Heart right ventricle (tissue), 16 donors: ENCODE measurements at places on chromosomes 12 and 14. TPM values are rescaled to one million over a fixed set of nuclear protein-coding genes. Genes with fewer than 3 reads are reported as not detected.

BEST3 gene
- 0.35 TPM for polyA plus RNA-seq

KRT8 gene
- 153 TPM for polyA plus RNA-seq

DNA sequence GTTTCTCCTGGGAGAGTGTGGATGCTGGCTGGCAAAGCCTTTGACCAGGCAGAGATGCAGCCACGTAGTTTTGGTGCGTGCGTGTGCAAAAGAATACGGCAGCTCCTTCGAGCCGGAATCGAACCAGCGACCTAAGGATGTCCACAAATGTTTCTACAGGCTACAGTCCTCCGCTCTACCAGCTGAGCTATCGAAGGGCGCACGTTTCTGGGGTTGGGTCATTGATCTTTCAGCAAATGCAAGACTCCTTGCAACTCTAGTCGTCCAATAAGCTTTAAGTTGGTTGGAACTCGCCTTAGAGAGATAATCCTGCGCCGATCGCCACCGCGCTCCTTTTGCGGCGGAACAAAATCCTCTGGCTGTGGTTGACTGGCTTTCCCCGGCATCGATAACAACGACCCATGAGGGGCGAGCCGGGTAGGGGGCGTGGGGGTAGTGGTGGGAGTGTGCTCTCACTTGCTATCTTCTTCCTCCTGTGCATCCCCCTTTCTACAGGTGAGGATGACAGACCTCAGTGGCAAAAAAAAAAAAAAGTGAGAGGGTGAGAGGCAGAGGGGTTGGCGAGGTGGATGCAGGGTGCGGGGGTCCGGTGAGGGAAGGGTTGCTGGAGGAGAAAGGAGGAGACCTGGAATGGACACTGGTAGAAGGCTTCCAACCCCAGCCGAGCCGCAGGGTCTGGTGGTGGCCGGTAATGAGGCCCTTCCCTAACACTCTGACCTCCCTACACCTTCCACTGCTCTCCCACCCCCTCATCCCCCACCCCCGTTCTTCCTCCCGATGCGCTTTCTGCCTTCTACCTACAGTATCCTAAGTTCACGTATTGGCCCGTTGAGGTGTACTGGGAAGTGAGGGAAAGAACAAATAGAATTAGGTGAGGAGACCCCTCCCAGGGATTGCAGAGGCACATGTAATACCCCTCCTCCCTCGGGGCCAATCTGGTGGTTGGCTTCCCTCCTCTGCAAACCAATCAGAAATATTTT, 11.8 kb upstream of the OR6S1 start:
- DNase-seq = no peak

FGF23 gene
- 0.01 TPM for polyA plus RNA-seq

ACSM4 gene
- polyA plus RNA-seq = not detected
